Keratinocyte (primary cell): ENCODE measurements at places on chromosomes 11 and 22.

- DNase-seq = no peak
These were observed 102.8 kb downstream of the ARHGAP32 start for GRCh38 chr11:129089279-129089678.

DNA sequence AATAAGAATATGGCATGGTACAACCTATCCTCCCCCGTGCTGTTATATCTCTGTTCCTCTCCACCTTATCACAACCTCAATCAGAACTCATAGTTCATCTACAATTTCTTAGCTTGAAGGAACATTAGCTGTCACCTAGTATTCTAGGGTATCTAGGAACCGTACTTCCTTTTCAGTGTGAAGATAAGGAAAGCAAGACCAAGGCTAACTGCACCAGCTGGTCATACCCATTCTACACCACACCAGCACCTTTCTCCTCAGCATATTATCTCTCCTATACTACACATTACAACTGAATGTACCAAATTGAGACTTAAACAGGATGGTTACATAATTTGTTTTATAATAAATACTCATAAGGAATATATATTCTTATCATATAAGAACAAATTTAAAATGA is 73.1 kb downstream of the ARHGAP32 start:
- no peak for DNase-seq

DNA sequence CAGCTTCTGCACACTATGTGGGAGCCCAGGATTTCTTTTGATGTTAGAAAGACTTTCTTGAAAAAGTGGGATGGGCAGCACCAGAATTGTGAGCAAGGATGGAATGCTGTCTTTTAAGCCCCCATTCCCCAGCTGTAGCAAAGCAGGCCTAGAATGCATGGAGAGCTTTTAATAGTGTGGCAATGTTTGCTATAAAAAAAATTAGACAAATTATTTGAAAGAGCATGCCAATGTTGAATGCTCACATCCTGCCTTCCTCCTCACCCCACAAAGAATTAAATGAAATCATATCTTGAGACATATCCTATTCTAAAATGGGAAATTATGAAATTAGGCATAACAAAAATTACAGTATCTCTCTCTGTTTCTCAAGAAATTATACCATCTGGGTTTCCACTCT is 154.7 kb downstream of the C11orf91 start:
- DNase-seq = no peak

DNA sequence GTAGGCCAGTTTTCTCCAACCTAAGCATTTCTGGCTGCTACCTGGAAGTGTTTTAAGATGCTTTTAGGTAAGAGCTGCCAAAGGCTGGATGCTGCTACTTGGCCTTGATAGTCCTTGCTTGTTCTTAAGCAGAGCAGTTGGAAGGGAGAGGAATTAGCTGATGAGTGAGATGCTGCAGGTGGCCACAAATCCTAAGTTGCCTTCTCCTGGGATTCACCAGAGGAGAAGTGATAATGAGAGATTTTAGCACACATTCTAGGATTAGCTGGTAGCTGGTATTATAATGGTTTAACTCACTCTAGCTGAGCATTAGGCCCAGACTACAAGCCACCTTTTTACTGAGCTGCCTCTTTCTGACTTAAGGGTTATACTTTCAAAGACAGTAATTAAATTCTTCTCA is 442.9 kb upstream of the RAG2 start:
- DNase-seq = no peak

DNA sequence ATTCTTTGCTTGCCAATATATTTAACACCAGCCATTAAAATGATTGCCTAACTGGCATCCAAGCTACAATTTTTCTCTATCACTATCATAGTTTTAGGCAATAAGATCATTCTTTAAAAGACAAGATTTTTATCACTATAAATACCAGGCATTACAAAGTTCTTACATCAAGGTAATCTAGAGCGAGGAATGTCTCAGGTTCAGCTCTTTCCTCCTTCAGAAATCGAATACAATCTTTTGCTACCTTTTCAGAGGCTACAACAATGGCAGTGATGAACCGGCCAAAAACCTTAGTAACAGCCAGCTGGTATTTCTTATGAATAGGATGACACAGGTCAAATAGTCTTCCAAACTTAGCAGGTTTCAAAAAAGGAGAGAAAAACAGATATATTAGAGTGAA is 23.9 kb downstream of the SMC1B start:
- no peak for DNase-seq

DNA sequence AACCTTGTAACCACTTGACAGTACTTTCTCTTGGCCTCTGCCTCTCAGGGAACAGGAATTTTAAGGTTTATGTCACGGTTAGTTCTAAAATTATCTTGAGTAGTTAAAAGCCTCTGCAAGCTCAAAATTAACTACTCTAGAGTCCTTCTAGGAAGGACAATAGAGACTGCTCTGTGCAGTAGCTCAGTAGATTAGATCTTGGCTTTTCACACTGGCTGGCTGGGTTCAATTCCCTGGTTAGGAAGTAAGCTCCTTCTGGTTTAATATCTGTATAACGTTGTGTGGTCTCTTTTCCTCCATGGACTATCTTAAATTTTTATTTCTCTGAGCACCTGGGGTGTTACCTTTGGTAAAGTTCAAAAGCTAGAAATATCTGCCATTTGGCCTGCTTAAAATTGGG is 109.2 kb downstream of the AASDHPPT start:
- DNase-seq = no peak

DNA sequence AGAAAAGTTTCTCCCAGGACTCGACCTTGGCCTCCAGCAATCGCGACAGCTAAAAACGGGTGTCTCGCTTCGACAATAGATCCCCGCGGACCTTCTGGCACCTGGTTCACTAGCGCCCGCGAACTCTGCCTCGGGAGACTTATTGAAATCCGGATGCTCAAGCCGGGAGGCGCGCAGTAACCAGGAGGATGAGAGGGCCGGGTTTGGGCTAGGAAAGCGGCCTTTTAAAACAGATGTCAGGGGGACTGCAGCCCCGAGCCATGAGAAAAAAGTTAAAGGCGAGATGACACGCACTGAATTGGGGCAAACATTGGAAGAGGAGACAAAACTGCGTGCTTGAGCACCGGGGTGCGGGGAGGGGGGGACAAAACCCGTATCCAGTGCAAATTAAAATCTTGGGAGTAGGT is 637 bp upstream of the ZBTB16 start:
- no peak for DNase-seq

DNA sequence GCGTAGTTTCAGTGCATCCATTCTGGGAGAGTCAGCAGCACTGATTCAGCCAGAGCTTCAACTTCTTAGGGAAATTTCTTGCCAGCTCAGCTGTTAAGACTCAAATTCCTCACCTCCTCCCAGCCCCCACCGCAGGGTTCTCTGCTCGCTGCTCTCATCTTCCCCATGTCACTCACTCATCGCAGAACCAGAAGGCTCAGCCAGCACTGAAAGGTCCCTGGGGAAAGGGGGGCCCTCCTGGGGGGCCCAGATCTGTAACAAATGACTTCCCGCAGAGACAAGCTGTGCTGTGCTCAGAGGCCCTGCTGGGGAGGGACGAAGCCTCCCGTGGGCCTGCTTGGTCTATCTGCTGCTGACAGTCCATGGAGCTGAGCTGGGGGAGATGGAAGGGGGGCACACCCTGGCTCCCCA is 220.6 kb downstream of the NTM start:
- no peak for DNase-seq

DNA sequence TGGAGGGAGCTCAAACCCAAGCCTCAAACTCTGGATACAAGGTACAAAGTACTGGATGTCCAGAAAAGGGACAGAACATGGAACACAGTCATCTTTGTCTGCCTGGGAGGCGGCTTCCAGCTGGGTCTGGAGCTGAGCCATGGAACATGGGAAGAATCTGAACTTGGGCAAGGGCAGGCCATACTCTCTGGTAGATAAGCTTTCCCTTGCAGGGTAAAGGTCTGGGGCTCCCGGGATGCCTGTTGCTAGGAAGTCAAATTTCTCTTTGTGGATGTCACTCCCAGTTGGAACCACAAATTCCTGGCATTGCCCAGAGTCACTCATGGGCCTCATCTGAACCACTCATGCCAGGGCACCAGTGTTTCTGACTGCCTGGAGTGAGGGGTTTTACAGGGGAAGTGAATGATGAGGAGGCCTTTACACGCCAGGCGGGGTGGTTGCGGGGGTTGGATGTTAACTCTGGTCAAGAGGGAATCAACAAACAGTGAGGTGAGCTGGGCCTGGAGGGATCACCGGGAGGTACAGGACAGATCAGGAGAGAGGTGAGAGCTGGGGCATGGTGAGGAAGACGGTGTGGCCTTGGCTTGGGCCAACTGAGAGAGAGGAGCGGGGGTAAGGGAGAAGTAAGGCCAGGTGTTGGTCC is 5.7 kb downstream of the FTH1 start:
- DNase-seq = no peak

GRCh38 chr22:48574776-48575617 is 1252.7 kb downstream of the BRD1 start:
- DNase-seq = no peak

- no peak for DNase-seq
These were observed 154.9 kb upstream of the DDI1 start for GRCh38 chr11:103881584-103881983.

GRCh38 chr22:47615051-47615450 is 852.6 kb downstream of the TBC1D22A start:
- no peak for DNase-seq

GRCh38 chr11:76574406-76574805 is 96.1 kb downstream of the LRRC32 start:
- no peak for DNase-seq

DNA sequence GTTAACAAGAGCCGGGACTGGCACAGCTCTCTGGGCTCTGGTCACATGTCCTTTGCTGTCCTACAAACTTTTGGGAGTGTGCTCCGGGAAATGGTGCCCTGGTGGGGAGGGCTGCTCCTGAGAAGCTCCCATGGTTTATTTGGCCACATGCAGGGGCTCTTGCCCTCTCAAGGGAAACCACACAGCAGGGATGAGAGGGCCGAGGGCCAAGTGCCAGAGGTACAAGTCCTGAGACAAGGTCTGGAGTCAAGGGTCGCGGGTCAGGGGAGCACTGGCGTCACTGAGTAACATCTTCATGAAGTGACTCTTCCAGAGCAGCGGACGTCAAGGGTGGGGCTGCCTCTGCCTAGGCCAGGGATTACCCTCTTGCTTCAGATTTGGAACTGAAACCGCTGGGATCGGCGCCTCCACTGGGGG is 1160.6 kb downstream of the TBC1D22A start:
- DNase-seq = no peak

GRCh38 chr11:108562746-108563581 is 30.6 kb downstream of the EXPH5 start:
- no peak for DNase-seq

GRCh38 chr11:36427876-36428275 is 82.2 kb downstream of the TRAF6 start:
- no peak for DNase-seq

- no peak for DNase-seq
These were observed 48.4 kb upstream of the HSD17B12 start for GRCh38 chr11:43632181-43632580.

- no peak for DNase-seq
These were observed 94.1 kb upstream of the NNMT start for GRCh38 chr11:114202011-114202609.

- no peak for DNase-seq
These were observed 5.1 kb upstream of the SLC22A8 start for GRCh38 chr11:63020671-63021291.

GRCh38 chr11:99234534-99234933 is 213.8 kb downstream of the CNTN5 start:
- no peak for DNase-seq

DNA sequence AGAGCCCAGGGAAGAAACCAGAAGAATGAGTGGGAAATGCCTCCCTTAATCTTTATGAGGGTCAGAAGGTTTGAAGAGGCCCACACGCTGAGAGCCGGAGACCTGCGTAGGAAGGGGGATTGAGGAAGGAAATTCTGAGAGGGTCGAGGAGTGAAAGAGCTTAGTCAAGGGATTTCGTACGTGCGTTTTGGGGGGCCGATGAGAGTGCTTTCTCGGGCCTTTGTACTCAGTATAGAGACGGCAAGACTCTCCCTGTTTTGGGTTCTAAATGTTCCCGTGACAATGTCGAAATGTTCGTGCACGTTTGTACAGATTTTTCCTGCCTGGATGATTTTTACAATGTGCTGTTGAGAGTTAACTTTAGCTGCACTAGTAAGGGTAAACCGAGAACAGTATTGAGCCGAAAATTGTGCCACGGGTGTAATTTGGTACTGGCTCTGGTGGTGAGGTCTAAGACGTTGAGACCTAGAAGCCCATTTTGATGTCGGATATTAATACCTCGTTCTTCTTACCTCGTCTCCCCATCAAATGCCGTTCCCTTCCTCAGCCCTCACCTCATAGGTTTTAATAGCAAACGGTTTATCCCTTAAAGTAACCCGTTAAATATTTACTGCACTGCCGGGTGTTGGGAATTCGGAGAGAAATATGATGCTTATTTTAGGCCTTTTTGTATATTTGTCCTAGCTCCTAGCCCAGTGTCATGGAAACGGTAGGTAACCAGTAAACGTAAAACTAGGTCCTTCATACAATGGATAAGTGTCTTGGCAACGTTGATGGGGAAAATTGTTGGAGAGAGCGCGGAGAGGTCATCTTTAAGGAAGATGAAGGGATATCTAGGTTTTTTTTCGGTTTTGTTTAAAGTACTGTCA is 734 bp downstream of the C11orf58 start:
- no peak for DNase-seq

DNA sequence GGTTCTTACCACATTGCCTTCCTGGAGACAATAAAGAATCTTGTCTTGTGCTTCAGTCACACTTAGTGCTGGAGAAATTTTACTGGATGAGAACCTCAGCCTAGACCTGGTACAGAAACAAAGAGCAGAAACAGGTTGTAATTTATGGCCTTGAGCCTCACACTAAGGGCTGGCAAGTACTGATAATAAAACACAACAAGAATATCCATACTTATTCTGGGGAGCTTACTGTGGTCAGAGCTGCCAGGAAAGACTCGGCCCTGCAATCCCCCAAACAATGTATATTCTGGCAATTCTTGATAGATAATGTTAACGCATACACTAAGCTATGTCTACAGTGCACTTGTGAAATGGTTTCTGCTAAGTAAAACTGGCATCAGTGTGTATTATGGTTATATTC is 9.7 kb downstream of the SNX19 start:
- no peak for DNase-seq

GRCh38 chr11:35526370-35526792 is 965 bp upstream of the PAMR1 start:
- DNase-seq = no peak

- no peak for DNase-seq
These were observed 1.5 kb downstream of the SERPINH1 start for GRCh38 chr11:75563501-75563977.

DNA sequence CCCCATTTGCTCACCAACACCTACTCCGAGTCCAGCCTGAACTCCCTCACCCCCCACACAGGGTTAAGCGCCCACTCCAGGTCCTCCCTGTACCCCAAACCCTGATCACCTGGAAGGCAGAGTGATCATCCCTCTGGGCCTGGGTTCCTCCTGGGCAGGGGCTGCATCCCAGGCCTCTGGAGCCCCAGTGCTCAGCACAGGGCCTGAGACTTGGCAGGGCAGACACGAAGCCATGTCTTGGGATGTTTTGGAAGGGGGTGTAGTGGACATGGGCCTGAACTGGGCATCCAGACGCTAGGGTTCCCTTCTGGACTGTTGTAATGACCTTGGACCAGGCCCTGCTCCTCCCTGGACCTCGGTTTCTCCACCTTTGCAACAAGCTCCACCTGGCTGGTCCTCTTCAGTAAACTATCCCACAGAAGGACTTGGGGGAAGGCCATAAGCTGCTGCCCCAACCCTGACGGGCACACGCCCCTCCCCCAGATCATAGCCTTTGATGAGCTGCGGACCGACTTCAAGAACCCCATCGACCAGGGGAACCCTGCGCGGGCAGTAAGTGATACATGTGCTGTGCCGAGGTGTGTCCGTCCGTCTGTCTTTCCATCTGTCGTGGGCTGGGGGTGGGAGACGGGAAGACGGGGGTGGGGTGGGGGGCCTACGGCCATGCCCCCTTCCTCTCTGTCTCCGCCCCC is 3.9 kb downstream of the CNIH2 start:
- DNase-seq = no peak

GRCh38 chr22:20413217-20414058 is 19.5 kb downstream of the ZNF74 start:
- DNase-seq = no peak
